ENCODE measurements at places on chromosomes 1 and 21.

DNA sequence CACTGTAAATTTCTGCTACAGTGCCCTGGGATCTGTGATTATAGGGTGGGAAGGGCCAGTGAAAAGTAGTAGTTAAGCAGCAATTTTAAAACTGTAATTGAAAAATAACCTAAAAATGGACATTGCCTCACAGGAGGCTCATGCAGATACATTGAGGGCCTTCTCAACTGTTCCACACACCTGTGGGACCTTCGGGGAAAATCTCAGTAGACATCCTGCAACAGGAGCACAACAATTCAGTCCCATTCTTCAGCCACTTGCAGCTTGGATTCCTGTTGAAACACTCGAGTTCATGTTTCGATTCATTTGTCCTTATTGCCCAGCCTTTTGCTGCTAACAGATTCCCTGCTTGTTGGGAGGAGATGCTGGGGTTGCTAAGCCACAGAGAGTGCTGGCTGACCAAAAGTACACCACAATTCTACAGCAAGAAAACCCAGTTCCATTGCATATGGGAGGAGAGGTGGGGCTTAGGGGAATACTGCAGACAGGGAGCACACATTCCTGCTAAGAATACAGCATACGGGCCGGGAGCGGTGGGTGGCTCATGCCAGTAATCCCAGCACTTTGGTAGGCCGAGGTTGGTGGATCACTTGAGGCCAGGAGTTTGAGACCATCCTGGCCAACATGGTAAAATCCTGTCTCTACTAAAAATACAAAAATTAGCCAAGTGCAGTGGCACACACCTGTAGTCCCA, 4.5 kb downstream of the TMCC2 start:
- peak; percentile 19 for DNase-seq

GRCh38 chr1:206105464-206105995, 11.7 kb downstream of the AVPR1B start:
- DNase-seq = no peak

GRCh38 chr1:41496080-41497055, 11.9 kb upstream of the EDN2 start:
- DNase-seq = peak; percentile 94

DNA sequence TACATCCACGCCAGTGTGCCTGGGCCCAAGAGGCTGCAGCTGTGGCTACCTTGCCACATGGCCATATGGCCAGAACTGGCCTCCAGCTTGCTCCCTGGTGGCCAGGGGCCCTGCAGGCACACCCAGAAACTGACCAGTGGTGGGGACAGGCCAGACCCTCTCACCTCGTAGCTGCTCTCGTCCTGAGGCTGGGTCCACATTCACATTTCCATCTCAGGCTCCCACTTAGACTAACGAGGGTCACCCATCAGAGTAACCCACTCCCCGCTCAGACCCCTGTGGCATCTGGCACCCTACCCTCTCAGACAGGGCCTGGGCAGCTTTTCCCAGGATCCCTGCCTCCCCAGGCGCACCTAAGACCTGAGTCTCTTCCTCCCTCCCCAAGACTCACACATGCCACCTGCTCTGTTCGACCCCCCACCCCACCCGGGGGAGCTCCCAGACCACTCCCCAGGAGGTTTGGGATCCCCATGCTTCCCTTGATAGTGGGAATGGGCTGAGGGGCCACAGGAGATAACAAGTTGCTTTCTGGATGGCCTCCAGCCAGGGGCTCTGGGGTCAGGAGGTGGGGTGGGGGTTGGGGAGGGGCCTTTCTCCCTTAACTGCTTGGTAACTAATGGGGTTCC, 21.3 kb upstream of the RNU1-4 start:
- DNase-seq = peak; percentile 70

DNA sequence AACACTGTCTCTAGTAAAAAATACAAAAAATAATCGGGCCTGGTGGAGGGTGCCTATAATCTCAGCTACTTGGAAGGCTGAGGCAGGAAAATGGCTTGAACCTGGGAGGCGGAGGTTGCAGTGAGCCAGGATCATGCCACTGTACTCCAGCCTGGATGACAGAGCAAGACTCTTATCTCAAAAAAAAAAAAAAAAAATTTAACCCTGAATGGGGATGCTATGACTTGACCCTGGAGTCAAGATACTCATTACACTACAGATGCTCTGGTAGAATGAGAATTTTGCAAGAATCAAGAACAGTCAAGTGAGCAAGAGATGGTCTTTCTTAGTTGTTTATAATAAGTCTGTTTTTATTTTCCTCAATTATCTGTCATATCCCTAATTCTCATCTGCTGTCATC, 253.8 kb downstream of the GPR52 start:
- no peak for DNase-seq

GRCh38 chr1:6454856-6455751, 10.9 kb downstream of the TNFRSF25 start:
- peak; percentile 86 for DNase-seq

DNA sequence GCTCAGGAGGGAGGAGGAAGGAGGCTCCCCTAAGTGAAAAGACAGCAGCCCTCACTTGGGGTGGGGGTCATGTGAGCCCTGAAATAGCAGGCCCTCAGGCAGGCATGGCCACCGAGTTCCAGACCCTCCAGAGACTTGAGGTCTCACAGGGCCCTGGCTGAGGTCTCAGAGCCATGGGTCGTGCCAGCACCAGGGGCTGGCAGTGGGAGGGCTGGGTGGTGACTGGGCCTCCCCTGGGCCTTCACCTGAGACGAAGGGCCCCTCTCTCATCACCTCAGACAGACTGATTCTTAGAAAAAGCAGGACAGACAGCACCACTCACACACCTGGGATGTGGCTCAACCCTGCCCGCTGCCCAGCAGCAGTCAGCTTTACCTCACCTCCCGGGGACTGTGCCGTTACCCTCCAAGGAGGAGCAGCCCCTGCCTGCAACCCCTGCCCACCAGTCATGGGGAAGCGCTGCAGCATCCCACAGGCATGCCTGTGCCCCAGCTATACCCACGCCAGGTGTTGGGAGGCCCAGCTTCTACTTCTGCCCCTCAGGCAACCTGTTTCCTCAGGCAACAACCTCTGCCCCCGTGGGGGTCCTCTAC, 42.6 kb upstream of the LRP8 start:
- peak; percentile 36 for DNase-seq

DNA sequence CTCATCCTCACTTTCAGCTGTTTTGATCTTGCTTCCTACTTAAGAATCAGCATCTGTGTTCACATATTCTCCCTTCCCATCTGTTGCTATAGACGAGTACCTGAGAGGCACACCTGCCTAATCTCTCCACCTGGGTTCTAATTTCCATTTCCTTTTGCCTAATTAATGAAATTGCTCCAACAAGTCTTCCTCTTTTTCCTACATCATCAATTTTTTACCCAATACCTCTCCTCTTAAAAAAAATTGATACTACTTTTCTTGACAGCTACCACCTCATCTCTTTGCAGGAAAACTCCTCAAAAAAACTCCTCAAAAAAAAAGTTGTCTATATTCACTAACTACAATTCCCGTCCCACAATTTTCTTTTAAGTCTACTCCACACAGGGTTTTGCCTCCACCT, 71.8 kb downstream of the NME7 start:
- no peak for DNase-seq

- no peak for DNase-seq
Observed at GRCh38 chr21:45910548-45911221, 70.9 kb upstream of the COL6A1 start.

GRCh38 chr1:234918961-234919761, 209.5 kb downstream of the TOMM20 start:
- peak; percentile 38 for DNase-seq

- DNase-seq = no peak
Observed at GRCh38 chr21:42404539-42404938, 837 bp downstream of the UBASH3A start.

GRCh38 chr1:34829250-34829649, 30.3 kb downstream of the SMIM12 start:
- DNase-seq = no peak

DNA sequence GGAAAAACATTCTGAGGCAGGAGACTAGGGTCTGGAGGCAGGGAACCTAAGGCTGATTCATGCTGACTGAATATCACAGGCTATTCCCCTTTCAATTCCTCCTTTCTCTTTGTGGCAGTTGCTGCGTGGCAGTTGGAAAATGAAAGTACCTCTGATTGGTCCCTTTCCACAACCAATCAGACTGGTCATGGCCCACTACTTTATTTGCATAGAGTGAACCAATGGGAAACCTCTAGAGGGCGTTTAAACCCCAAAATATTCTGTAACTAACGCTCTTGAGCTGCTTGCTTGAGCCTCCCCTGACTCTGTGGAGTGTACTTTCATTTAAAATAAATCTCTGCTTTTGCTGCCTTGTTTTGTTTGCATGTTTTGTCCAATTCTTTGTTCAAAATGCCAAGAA, 27.7 kb upstream of the VN1R5 start:
- DNase-seq = no peak

GRCh38 chr1:211944733-211945500, 90.4 kb downstream of the INTS7 start:
- DNase-seq = peak; percentile 68

DNA sequence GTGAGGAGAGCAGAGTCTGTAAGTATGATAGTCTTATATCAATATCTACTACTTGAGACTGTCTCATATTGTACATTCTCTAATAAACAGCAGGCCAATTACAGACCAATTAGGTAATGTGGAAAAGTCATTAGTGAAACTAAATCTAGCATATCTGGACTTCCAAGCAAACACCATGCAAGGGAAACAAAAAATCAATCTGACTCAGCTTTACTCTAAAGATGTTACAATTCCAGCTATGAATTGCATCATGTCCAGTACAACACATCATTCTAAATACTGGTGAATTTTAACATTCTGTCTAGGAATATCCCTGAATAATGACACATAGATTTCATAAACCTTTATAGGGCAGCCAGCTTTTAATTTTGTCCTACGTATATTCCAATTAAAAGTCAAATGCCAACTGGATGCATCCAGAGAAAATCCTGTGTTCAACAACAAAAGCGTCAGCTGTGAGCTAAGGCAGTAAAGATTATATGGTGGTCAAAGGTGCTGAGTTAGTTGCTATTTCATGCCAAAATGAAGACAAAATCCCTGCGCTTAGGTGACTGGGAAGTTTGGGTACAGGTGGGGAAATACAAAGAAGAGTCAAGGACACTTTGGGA, 159.3 kb downstream of the TTLL7 start:
- DNase-seq = no peak

DNA sequence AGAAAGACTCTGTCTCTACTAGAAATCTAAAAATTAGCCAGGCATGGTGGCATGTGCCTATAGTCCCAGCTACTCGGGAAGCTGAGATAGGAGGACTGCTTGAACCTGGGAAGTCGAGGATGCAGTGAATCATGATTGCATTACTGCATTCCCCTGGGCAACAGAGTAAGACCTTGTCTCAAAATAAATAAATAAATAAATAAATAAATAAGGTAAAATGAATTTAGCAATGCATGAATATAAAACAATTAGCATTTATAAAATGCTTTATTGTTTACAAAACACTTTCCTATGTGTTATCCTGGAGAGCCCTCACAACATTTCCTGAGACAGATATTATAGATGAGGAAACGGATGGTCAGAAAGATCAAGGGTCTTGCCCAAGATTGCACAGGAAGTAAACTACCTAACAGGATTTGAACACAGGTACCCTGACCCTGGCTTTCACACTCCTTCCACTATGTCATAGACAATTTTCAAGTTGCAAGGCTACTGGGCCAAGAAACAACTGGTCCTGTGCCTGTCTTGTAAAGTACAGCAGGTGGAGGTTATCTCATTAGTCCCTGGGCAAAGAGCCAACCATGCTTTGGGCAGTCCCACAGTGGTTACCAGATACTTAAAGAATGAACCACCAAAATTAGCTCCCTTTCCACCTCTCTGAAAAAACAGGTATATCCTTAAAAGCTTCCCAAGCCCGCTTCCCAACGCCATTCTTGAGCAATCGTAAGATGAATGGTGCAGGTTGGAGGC, 15.4 kb upstream of the VSIG8 start:
- DNase-seq = no peak

DNA sequence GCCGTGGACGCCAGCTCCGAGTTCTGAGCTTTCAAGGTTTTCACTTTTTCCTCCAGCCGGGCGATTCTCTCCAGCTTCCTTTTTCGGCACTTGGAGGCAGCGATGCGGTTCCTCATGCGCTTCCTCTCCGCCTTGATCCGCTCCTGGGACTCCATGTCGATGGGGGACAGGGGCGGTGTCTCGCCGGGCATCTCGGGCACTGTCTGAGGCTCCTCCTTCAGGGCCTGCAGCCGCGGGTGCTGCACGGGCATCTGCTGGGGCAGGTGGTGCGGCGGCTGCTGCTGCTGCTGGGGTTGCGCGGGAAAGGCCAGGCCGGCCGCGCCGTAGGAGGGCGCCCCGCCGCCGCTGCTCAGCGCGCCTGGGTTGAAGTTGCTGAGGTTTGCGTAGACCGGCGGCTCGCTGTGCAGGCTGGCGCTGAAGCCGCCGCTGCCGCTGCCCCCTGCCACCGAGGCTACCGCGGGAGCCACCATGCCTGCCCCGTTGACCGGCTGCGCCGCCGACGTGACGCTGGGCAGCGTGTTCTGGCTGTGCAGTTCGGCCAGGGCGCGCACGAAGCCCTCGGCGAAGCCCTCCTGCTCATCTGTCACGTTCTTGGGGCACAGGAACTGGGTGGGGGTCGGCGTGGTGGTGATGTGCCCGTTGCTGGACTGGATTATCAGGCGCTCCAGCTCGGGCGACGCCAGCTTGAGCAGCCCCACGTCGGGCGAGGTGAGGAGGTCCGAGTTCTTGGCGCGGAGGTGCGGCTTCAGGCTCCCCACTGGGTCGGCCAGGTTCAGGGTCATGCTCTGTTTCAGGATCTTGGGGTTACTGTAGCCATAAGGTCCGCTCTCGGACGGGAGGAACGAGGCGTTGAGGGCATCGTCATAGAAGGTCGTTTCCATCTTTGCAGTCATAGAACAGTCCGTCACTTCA, 1.4 kb downstream of the JUN start:
- DNase-seq = peak; percentile 79

GRCh38 chr1:20080441-20081352, 10.7 kb downstream of the PLA2G5 start:
- no peak for DNase-seq

DNA sequence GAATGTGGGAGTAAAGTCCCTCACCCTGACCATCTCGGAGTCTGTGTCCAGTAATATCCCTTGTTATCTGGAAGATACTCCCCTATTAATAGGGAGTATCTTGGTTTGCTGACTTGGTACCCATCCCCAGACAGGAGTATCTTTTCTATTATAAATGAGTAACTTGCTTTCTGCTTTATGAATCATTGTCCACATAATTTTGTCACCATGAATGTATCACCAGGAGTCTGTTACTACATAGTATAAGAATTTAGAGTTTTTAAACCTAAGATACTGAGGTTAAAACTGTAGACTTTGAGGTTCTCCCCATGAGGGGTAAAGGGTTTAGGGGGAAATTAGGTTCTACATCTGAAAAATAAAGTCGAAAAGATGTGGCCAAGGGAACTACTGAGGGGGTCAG, 175.6 kb downstream of the FCRL5 start:
- DNase-seq = no peak

All from H7 (cell line).